ENCODE measurements at places on chromosomes 5 and 9. TPM values are rescaled to one million over a fixed set of nuclear protein-coding genes. Genes with fewer than 3 reads are reported as not detected.
A peak's percentile ranks its signal among the peaks of the same experiment; 100 is the strongest.

DNA sequence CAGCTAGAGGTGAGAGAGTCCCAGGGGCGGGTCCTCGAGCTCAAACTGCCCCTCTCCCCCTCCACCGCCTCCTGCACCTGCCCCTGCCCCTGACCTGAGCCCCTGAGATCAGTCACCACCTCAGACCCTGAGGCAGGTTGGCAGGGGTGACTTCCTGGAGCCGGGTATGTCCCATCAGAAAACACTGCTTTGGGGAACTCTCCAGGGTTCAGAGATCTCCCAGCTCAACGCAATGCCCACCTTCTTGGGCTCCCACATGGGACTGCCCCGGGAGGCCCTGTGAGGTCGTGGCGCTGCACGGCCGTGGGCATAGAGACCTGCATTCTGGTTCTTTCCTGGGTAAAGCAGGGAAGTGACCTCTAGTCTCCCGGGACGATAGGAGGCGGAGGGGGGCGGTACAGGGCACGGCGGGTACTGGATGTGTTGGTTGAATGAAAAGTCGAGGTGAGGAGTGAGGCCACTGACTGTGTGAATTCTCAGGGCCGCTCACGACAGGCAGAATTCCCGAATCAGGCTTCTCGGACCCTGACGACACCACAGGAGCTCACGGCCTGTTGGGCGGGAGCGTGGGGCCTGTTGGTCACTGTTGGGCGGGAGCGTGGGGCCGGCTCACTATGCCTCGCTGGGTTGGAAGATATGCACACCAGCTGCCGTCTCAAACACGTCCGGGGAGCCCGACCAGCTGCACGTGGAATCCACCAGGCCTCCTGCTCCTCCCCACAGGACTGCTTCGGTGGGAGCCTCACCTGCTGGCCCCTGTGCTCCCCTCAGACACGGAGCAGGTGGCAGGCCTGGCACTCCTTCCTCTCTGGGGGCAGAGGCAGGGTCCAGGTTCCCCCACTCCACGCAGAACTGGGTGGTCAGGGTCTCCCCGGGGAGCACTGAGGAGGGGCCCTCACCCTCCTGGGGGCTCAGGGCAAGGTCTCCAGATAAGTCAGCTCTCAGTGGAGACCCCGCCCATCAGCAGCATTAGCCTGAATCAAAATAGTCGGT is 178.0 kb upstream of the PPP1R26 start:
- DNase-seq, result no peak

- peak; percentile 22 for DNase-seq
These were observed 41.4 kb upstream of the CLPTM1L start for GRCh38 chr5:1386274-1386717.

DNA sequence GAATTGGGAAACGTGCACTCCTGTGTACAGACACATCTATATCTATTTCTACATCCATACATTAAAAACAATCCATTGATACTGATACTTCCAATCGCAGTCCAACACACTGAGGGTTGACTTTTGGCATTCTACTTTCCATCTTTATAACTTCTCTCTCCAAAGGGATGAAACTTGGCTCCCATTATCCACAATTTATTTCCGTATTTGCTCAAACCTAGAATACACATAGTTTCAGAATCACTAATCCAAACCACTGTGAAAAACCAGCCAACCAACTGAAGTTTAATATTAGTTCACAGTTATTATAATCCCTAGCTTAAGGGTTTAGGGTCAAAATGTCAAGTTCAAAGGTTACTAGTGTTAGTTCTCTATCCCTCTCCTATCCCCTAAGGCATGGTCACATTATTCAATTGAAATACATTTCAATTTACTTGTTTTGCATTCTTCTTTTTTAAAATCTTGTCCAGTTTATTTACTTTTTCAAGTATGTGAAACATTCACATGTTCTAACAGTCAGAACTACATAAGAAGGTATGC is 156.5 kb downstream of the MED27 start:
- no peak for DNase-seq

DNA sequence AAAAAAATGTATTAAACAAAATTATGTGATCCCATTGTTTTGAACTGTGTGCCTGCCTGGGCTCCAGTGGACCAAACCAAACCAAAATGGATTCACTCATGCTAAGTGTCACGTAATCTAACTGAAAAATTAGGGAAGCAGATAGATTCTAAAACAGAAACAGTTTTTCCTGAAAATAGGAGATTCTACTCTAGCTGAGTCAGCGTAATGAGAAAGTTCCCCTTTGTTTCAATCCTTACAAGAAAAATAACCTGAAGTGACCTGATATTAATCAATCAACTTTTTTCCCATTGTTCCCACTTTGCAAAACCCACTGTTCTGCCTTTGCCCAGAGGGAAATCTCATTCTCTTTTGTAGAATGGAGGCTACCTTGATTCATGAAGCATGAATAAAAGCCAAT is 682.4 kb upstream of the CDH10 start:
- no peak for DNase-seq

- DNase-seq, result no peak
These were observed 104.0 kb downstream of the GDNF start for GRCh38 chr5:37735649-37736347.

GRCh38 chr9:127132921-127133647 is 10.6 kb upstream of the ANGPTL2 start:
- DNase-seq, result no peak

GRCh38 chr5:159106193-159106568 is 6.5 kb upstream of the EBF1 start:
- no peak for DNase-seq

DNA sequence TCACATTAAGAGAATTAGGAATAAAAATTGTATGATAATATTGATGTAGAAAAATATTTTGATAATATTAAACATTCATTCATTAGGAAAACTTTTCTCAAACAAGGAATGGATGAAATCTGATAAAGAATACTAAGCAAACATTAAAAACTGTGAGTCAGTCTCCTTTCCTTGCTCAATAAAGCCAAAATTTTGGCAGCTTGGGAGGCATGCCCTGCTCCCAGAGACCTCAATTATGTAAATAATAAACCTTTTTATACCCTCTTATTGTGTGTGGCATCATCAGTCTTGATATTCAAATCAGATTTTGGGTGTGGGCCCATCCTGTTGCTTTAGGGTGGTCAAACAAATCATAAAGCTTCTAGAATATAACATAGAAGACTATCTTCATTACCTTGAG is 36.6 kb upstream of the CCL21 start:
- DNase-seq, result no peak

DNA sequence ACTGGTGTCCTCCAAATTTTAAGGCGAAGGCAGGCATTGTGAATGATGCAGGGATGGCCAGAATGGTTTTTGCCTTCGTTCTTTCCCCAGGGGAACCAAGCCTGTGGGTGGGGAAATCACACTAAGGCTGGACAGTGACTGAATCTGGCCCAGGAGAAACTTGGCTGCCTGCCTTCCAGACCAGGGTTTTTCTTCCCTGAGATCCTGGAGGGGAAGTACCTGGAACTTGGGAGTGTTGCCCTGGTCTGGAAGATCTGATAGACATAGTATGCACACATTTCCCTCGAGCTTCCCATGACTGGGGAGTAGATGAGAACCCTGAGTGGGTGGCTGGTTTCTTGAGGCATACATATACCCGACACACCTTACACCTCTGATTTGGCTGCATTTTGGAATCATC is 664 bp upstream of the IL11RA start:
- no peak for DNase-seq

DNA sequence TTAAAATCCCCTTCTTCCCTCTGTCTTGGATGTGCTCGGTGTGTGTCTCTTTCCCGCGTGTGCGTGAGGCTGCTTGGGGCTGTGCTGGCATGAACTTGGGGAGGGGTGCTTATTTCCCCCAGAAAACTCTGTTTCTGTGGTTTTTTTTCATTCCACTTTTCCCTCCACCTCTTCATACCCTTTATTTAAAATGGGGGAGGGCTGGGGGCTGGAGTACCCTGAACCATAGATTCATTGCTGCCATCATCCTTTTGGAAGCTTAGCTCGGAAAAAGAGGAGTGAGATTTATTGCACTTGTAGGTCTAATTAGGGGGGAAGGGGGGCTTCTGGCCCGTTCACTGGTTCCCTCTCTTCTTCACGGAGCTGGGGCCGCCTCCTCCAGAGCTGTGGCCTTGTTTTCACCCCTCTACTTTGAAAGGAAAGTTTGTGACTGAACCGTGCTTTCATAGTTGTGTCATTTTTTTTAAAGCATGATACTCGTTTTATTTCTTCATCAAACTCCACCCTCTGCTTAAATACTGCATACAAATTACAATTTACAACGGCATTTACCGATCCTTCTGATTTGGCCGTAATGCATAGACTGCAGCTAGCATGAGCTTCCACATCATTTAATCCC is 2.9 kb downstream of the NR2F1 start:
- no peak for DNase-seq

The SPACA9 gene
- 8.7 TPM for polyA plus RNA-seq

The C9 gene
- polyA plus RNA-seq, result 0.35 TPM

The TMC1 gene
- polyA plus RNA-seq, result 0.99 TPM

The PIP5KL1 gene
- 1.0 TPM for polyA plus RNA-seq

The TRPM3 gene
- 16.4 TPM for polyA plus RNA-seq

The HSDL2 gene
- 117 TPM for polyA plus RNA-seq

The PCDHB2 gene
- 3.9 TPM for polyA plus RNA-seq

The GPX3 gene
- polyA plus RNA-seq, result 1,297 TPM

The TNFSF8 gene
- polyA plus RNA-seq, result 0.53 TPM

The SNCAIP gene
- 29.4 TPM for polyA plus RNA-seq

Measured in right renal pelvis (tissue), 4 donors.